ENCODE measurements at places on chromosomes 1 and 21.

GRCh38 chr1:13723810-13724209, 23.8 kb downstream of the PRDM2 start:
- DNase-seq = no peak

GRCh38 chr1:71377886-71378285, 297.1 kb upstream of the ZRANB2 start:
- DNase-seq = no peak

DNA sequence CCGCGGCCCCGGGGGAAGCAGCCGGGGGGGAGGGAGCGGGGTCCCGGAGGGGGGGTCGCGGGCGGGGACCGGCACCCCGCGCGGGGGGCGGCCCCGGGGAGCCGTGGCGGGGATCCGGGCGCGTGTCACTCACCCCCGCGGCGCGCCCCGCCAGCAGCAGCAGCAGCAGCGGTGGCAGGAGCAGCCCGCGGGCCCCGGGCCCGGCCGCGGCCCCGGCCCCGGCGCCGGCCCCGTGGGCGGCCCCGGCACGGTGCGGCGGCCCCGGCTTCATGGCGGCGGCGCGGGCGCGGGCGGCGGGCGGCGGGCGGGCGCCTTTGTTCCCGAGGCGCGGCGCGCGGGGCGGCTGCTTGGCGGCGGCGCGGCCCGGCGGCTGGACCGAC, 252 bp downstream of the SDC3 start:
- no peak for DNase-seq

DNA sequence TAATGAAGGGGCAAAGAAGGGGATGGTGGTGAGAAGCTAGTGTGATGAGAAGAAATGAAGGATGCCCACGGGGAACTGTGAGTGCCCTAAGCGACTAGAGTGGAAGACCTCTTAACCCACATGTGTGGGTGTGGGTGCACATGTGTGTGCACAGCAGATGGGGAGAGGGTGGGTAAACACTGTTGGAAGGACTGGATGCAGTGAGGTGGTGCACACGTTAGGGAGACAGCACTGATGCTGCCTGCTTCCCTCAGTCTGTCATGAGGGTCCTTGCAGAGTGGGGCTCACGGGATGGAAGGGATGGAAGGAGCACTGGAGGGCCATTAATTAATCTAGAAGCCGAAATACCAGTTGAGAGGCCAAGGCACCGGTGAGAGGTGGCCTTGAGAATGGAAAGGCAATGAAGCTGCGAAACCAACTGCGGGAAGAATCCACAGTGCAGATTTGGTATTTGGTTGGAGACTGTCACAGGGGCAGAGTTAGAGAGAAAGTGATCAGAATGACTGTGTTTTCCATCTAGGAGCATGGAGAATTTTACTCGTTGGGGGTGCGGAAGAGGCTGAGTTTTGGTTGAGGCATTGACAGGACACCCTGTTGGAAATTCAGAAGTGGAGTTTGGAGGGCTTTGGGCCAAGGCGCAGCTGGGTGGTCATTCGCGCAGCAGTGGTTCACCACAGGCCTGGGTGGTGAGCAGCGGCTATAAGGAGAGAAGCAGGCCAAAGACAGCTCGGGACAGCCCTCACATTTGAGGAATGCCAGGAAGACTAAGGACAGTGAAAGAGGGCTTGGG, 15.8 kb downstream of the RCSD1 start:
- DNase-seq = no peak

DNA sequence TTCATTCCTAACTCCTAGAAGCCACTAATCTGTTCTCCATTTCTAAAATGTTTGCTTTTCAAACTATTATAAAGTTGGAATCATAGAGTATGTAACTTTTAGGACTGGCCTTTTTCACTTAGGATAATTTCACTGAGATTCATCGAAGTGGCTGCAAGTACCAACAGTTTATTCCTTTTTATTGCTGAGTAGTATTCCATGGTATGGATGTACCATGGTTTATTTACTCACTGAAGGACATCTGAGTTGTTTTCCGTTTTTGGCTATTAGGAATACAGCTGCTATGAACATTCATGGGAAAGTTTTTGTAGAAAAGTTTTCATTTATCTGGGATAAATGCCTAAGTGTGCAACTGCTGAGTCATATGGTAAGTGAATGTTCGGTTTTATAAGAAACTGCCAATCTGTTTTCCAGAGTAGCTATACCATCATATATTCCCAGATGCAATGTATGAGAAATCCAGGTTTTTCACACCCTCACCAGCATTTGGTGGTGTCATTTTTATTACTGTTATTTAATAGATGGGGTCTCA, 66.3 kb downstream of the SLC27A3 start:
- no peak for DNase-seq

DNA sequence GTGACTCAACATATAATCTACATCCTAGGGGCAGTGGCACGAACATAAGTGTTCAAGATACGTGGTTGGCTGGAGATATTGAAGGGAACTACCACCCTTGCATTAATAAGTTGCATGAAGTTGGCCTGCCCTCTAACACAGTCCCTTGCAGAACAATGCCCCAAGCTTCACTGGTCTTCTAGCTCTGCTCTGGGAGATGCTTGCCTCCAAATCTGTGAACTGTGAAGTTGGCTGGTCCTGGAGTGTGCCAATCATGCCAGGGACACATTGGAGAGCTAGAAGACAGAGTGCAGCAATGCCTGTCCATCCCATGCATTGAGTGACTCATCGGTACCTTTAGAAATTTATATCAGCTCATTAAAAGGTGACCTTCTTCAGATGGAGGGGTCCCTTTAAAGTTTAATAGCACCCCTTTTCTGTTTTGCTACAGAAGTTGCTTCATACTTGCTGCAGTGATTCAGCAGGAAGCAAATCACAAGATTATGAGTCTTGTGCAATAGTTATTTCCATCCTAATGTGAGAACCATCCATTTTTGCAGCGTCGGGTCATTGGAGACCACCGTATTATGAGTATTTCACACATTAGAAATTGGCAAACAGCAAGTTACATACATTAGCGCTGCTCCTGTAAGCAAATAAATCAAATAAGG, 55.2 kb upstream of the KAZN start:
- no peak for DNase-seq

- DNase-seq = peak; percentile 46
Observed at GRCh38 chr1:110872745-110873720, at the start of gene CD53. Gene CD53 (plus strand): TSS chr1:110873148. CDS start chr1:110891409, 18,261 bp downstream.

DNA sequence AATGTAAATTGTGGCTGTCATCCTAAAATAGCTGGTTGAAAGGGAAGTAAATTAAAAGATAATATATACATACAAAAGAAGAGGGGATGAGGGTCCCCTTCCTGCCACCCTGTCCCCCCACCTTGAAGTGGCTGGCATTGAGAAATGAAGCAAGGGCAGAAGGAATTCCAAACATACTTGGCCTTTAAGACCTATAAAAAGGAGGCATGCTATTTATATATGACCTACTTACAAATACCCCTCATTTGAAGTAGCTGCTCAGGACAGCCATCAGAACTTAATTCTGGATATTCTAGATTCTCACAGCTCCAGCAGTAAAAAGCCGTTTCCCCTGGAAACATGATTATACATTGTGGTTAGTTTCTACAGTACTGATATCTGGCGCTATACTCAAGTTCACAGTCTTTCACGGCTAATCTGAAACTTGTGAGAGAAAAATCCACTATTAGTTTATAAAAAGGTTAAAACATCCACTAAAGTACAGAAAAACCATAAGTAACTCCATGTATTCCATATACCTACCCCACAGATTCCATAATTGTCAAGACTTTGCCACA, 9.6 kb upstream of the MAP10 start:
- DNase-seq = no peak

- DNase-seq = no peak
Observed at GRCh38 chr1:210801501-210801900, 332.4 kb downstream of the KCNH1 start.

- DNase-seq = no peak
Observed at GRCh38 chr1:3702990-3703728, 49.1 kb upstream of the CCDC27 start.

All from T-helper 22 cell (primary cell).